ENCODE measurements at places on chromosomes 11 and 22.
A peak's percentile ranks its signal among the peaks of the same experiment; 100 is the strongest.

- no peak for DNase-seq
These were observed 532.8 kb downstream of the OPCML start for GRCh38 chr11:132999516-132999915.

DNA sequence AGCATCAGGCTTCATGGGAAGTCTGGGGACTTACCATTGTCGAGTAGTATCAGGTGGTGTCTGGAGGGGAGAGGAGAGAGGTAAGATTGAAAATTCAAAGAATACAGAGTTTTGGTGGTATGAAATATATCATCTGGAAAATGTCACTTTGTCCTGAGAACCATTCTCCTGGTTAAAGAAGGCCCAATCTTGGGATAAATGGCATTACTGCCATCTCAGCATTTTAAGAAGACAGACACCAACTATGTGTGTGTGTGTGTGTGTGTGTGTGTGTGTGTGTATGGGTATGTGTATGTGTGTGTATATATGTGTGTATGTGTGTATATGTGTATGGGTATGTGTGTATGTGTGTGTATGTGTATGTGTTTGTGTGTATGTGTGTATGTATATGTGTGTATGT, 673.3 kb downstream of the NTM start:
- no peak for DNase-seq

DNA sequence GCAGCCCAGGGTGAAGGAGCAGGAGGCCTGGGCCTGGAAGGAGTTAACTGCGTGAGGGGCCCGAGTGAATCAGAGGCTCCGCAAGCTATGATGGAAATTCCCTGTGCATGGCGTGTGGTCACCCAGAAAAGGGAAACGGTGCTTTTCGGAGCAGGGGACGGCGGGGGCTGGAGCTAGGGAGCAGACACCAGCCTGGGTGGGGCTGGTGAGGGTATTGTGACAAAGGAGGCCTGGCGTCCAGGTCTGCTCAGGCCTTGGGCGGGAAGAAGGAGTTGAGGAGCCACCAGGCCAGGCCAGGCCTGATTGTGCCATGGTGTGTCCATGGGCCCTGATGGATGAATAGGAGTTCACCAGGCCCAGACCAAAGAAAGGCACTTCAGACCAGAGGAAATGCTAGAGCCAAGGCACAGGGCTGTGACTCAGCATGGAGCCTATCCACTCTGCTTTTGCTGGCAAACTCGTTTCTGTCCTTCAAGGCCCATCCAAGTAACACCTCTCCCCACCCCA, 12.8 kb upstream of the SPI1 start:
- no peak for DNase-seq

DNA sequence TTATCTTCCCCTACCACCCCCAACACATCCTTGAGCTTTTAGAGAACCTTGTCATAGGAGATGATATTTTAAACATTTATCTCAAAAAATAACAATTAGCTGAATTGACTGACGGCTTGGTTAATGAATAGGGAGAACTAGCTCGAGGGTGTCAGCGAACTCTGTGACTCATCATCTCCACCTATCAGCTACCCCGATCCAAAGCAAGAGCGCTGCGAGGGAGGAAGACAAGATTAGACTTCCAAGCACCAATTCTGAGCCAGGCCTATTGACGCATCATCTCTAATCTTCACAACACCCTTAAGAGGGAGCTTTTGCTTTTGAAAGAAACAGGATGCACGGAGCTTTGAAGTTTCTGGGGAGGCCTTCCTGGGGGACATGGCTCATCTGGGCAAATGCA, 51.0 kb upstream of the GALNT18 start:
- no peak for DNase-seq

- DNase-seq, result no peak
These were observed 3.1 kb upstream of the SAA4 start for GRCh38 chr11:18239655-18240054.

DNA sequence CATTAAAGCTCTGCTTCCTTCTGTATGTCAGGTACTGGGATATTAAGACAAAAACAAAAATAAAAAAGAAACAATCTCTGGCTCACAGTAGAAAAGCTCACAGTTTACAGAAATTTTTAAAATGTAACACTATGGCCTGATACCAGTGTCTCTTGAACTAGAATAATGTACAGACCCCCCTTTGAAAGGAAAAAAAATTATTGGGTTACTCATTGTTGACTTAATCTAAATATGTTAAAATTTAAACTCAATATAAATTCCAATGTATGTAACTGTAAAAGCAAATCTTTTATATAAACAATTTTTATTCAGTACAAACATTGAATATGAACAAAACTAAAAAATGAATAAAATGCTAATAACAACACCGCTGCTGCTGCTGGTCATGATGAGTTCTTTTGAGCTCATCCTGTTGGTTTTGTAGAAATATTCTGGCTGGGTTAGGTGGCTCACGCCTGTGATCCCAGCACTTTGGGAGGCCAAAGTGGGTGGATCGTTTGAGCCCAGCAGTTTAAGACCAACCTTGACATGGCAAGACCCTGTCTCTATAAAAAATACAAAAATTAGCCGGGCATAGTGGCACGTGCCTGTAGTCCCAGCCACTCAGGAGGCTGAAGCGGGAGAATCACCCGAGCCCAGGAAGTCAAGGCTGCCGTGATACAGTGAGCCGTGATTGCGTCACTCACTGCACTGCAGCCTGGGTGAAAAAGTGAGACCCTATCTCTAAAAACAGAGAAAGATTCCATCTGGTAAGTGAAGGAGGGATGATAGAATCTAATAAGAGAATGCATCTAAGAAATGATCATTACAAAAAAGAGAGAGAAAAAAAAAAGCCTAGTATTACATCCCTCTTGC, 11.8 kb upstream of the KCNE3 start:
- no peak for DNase-seq

GRCh38 chr11:12827929-12828812, 153.9 kb downstream of the TEAD1 start:
- no peak for DNase-seq

DNA sequence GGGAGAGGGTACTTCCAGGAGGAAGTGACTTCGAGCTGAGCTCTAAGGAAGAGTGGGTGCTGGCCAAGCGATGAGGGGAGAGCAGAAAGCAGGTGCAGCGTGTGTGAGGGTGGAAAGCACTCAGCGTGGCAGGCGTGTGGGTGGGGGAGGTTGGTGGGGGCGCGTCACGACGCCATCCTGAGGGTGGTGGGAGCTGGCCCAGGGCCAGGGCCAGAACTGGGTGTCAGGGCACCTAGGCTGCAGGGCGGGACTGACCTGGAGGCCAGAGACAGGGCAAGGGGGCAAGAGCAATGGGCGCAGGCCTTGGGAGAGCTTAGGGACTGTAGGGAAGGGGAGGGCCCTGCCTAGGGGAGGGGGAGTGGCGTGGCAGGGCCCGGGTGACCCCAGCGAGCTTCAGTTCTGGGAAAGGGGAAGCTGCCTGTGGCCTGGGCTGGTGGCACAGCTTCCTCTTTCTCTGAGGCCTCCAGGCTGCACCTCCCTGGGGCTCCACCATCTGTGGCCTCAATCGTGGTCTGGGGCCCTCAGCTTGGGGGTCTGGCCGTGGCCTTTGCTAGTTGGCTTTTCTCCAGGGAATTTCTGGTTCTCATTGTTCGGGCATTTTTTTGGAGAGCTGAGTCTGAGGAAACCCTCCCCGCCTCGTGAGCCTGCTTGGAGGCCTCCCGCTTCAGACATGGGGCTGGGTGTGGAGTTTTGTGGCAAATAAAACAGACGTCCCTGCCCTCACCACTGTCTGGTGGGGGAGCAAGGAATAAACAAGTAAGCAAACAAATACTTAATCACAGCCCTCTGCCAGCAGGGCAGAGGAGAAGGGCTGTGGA, 8.9 kb downstream of the RELT start:
- DNase-seq, result no peak

DNA sequence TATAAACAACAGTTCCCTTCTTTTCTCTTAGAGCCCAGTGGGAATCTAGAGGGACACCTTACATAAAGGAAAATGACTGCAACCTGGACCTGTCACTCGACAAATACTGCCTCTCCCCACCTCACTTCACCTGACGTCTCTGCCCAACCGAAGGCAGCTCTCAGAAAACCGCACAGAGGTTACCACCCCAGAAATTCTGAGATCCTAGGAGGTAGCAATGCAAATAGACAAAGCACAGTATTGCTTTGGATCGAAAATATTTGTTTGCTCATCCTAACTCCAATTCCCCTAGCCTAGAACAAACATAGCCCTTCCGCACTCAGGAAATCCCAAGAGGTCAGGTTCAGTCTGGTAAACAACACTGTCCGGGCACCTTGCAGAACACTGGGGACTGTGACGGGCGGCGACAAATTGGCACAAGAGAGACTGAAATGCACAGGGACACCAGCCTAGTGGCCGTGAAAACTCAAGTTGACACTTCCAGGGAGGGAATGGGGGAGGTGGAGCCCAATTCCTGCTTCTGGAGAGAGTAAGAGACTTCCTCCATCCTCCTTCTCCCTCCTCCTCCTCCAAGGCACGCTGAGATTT, 420 bp upstream of the TRIM44 start:
- DNase-seq, result no peak

DNA sequence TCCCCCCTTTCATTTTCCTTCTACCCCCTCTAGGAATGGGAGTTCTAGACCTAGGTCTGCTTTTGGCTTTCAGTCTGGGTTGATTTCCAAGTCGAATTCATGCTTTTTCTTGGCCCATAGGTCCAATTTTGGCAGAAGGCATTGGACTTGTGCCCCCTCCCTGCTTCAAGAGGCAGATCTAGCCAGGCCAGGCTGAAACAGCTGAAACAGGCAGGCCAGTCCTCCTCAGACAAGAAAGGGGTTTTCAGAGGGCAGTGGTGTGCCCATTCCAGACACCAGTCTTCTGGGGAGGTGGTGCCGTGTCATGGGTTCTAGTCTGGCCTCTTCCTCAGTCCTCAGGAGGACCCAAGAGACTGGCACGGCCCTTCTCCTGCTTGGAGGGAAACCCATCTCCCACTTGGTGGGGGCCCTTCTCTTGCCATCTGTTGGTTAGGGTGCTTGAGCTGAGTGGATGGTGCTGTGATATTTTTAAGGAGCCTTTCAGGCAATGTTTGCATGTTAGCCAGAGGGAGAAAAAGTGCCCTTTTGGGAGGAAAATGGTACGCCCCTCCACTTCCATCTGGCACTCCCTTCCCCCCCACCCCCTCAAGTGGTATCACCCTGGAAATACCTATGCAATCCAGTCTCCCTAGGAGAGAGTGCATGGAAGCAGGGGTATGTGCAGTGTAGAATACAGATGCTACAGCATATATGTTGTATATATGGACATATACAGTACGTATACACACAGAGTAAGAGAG, 53.6 kb downstream of the SYT13 start:
- DNase-seq, result no peak

- DNase-seq, result no peak
These were observed 313.1 kb downstream of the C11orf87 start for GRCh38 chr11:109735128-109735527.

GRCh38 chr11:112874980-112875379, 86.2 kb upstream of the NCAM1 start:
- no peak for DNase-seq

DNA sequence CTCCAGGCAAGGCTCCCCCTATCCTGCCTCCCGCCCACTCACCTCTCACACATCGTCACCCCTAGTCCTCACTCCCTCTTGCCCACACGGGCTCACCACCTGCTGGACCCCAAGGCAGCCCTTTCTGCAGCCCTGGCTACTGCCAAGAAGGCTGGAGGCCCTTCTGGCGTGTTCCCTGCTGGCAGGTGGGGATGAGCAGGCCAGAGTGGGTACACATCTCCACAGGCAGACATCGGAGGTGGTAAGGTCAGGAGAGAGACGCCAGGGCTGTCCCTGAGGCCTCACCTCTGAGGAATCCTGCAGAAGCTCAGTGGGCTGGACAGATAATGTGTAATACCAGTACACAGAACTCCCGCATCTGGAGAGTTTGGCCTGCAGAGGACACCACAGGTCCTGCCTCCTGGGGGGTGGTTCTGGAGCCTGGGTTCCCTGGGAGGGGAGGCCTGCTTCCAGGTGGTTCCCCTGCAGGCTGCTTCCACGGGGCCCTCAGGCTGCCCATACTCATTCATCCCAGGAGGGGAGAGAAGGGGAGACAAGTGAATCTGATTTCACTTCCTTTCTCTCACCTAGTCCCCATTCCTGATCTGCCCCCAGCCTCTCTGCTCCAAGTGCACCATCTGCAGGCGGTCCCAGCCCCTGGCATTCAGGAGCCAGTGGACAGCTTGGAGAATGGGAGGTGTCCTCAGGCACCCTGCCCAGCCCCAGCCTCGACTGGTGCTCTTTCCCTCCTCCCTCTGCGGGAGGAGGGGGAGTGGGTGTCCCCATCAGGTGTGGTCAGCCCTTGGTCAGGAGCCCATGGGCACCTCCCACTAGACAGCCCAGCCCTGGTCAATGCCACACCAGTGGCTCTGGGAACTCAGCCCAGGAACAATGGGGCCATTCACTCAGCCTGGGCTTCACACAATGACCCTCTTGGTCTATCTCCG, 6.1 kb upstream of the CHST1 start:
- no peak for DNase-seq

DNA sequence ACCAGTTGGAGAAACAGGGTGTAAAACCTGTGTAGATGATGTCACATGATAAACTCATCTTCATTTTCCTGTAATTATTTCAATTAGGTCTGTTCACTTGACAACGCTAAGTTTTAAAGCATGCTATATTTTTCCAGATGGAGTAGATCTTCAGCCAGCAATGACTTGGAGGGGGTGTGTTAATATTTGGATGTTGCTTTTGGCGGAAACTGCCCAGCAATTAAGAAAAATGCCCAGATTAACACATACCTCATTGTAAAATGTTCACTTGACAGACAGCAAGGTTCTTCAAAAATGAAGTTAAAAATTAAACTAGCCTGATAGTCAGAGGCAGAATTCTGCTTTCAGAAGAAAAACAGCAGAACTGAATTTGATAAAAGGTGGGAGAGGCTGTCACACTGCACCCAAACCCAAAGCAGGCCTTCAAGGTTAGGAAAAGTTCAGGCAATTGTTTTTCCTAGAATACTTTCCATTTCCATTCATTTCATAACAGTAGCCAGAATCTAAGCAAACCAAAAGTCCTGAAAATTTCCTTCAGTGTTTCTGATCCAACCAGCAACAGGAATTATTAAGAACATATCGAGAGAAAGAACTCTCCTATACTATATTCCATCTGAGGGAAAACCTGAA, 33.0 kb downstream of the VSIG10L2 start:
- no peak for DNase-seq

DNA sequence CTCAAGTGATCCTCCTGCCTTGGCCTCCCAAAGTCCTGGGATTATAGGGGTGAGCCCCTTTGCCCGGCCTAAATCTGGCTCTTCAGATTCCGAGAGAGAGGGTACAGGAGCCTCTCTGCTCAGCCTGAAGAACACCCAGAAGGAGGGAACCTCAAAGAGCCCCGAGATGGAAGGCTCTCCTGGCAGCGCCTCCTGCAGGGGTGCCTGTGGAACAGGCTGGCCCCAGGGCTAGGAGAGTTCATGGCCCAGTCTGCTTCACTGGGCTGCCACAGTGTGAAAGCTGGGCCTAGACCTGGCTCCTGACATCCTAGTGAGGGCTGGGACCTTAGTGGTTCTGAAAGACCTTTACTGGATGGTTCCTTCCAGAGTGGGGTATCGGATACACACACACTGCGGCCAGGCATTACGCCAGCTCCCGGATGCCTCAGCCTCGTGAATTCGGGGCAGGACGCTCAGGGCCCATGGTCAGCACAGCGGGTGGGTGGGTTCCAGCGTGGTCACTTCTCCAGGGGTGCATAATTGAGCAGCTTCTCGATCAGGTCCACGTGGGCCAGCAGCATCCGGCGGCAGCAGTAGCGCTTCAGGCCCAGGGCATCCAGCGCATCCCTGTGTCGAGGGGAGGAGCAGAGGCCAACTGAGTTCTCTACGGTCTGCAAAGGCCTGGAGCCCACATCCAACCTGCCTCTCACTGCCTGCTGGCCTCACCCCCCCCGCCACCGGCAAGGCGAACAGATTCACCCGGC, 2.3 kb downstream of the POLR2L start:
- no peak for DNase-seq

GRCh38 chr11:2419638-2420501, 19.3 kb downstream of the TSSC4 start:
- peak; percentile 38 for DNase-seq
